ENCODE measurements at places on chromosomes 7 and 10. TPM values are rescaled to one million over a fixed set of nuclear protein-coding genes. Genes with fewer than 3 reads are reported as not detected.

BAIAP2L1 gene
- 1.7 TPM for total RNA-seq

DNA sequence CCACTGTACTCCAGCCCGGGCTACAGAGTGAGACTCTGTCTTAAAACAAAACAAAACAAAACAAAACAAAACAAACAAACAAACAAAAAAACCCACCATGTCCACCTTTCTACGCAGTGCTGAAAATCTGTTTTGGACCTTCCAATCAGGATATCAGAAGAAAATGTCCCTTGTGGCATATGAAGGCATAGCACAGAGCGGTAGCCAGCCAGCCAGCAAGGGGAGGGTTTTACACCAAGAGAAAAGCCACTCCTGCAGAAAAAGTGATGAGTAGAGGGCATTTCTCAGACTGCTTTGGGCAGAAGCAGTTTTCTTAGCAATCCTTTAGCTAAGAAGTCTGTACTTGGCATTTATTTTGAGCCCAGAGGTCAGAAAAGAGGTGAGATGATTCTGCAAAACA, 612.2 kb downstream of the TYW1 start:
- no peak for DNase-seq

DNA sequence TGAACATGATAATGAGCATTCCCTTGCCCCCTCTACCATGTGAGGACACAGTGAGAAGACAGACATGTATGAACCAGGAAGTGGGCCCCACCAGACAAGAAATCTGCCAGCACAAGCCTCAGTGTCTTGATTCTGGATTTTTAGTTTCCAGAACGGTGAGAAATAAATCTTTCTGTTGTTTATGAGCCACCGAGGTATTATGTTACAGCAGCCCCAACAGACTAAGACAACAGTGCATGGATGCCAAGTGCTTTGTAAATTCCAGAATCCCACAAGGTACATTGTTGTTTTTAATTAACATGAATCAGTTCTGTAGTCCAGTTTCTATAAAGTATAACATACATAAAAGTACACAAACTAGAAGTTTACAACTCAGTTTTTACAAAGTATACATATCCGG, 162.2 kb downstream of the ARHGAP21 start:
- no peak for DNase-seq

COL28A1 gene
- 1.5 TPM for total RNA-seq

GRCh38 chr7:20241911-20242261, 24.7 kb upstream of the MACC1 start:
- no peak for DNase-seq

DNA sequence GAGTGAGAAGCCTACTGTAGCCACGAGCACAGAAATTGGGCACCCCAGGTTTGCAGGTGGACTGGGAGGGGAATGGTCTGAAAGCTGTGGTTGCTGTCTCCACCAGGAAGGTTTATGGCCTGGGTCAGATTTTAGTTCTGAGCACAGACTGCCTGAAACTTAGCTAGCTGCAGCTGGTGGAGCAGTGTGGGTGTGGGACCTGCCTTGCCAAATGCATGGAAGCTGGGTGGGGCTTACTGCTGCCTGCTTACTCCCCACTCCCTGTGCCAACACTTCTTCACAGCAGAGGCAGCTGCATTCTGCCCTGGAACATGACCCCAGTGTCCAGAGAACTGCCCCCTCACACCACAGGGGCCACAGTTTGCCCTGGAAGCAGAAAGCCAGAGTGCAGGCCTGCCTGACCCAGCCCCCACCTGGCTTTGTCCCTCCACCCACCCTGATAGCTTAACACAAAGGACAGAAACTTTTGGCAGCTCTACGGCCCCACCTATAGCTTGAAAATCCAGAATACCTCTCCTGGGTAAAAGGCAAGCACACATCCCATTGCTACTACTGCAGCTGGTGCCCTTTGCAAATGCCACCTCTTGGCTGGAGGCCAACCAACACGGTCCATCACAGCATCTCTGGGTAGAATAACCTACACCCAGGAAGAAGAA, 281.6 kb downstream of the AGMO start:
- DNase-seq = no peak

- DNase-seq = peak; percentile 36
Measured at GRCh38 chr10:71391701-71392100, 5.0 kb upstream of the CDH23 start.

LIPJ gene
- 0.08 TPM for total RNA-seq

GRCh38 chr10:28678687-28679457, 1.6 kb downstream of the BAMBI start:
- DNase-seq = peak; percentile 49

GRCh38 chr7:374706-375311, 84.8 kb downstream of the FOXL3 start:
- DNase-seq = no peak
